Activated CD4-positive, alpha-beta T cell treated with anti-CD3 and anti-CD28 coated beads for 4 hours (primary cell): ENCODE measurements at places on chromosomes 2 and 18.

DNA sequence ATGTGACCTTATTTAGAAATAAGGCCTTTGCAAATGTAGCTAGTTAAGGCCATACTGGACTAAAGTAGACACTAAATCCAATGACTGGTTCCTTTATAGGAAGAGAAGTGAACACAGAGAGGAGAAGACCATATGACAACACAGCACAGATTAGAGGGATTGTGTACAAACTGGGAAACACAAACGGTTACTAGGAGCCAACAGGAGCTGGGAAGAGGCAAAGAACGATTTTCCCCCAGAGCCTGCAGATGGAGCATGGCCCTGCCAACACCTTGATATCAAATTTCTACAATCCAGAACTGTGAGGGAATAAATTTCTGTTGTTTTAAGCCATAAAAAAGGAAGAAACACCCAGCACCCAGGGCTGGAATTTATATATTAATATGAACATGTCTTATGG is 38.7 kb upstream of the COL5A2 start:
- no peak for DNase-seq

- DNase-seq: no peak
These were observed 46.0 kb upstream of the STON1 start for GRCh38 chr2:48483916-48484315.

- no peak for DNase-seq
These were observed 18.4 kb upstream of the PIEZO2 start for GRCh38 chr18:11167778-11168177.

- DNase-seq: no peak
These were observed 280.6 kb upstream of the PXDN start for GRCh38 chr2:2024751-2025481.

DNA sequence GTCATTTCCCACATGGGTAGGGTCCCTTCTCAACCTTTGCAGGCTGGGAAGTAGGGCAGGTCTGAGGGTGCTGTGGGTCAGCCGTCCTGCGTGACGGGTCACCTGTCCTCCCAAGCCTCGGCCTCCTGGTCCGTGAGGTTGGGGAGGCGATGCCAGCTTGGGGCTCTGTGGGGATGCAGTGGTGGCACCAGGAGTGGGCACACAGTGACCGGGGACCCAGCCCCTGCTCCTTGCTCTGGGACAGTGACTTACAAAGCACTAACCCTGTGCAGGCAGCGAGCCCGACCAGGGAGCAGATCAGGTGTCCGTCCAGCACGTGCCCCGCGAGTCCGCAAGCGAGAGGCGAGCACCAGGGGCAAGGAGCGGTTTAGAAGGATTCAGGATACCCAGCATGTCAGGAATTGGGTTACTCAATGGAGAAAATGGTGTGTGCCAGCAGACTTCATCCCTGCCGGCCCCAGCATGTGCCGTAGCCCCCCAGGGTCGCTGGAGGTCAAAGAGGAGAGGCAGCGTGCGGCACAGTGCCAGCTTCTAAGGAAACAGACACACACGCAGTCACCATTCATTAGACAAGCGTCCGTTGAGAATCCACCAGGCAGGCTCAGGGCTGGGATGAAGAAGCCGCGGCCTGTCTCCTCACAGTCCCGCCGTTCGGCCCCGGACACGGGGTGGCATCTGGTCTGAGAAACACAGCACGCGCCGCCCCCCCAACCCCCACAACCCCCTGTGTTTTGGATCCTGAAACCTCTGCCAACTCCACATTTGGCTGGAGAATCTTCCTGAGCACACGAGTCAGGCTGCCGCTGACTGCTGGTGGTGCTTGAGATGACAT is 11.7 kb downstream of the COLEC11 start:
- DNase-seq: no peak

DNA sequence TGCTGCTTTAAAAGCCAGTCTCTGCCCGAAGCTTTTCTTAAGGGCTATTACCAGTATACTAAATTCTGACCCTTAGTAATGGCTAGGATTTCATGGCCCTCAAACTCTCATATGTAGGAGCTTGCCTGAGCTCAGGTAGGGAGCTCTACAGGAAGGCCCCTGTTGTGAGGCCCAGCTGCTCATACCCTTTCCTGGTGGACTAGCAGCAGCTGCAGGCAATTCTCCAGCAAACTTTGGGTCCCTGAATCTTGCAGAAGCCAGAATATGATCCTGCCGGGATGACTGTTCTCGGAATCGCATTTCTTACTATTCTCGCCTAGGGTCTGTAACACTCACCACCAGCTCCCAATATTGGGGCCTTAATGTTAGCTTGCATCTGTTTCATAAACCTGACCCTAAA is 106.4 kb upstream of the SERTAD2 start:
- DNase-seq: no peak

- no peak for DNase-seq
These were observed 14.8 kb downstream of the PLEKHM3 start for GRCh38 chr2:208010506-208010905.
